Immature natural killer cell (primary cell): ENCODE measurements at places on chromosomes 6 and 20.

DNA sequence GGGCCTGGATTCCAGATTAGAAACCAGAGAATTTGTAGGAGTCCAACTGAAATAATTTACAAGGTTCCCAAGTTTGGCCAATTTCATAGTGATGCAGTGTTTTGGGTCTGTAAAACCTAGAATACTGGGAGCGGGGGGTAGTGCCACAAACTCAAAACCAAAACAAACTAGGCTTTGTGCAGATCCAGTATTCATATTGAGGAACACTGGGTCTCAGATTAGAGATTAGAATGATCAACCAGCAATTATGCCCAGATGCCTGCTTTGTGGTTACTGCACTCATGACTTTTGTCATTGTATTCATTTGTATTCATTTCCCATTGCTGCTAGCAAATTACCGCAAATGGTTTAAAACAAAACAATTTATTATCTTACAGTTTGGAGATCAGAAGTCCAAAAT lies 3.2 kb upstream of the NDUFAF4 start:
- DNase-seq: no peak
- H3K4me3 ChIP-seq: no peak overlapping the region
- H3K36me3 ChIP-seq: no peaks in the 10 kb centered on the region
- peaks cover 9% of the 10 kb centered on the region for H3K27me3 ChIP-seq
- no peak overlapping the region for H3K27ac ChIP-seq

GRCh38 chr6:167268683-167269280 lies 22.3 kb upstream of the UNC93A start:
- H3K4me3 ChIP-seq: no peak overlapping the region
- H3K27me3 ChIP-seq: peaks cover 6% of the 10 kb centered on the region
- H3K36me3 ChIP-seq: no peaks in the 10 kb centered on the region
- DNase-seq: no peak
- H3K4me1 ChIP-seq: no peaks in the 10 kb centered on the region

- no peak for DNase-seq
- H3K4me1 ChIP-seq: no peaks in the 10 kb centered on the region
- no peak overlapping the region for H3K27ac ChIP-seq
- H3K4me3 ChIP-seq: no peak overlapping the region
- H3K36me3 ChIP-seq: peaks cover 7% of the 10 kb centered on the region
Measured at GRCh38 chr6:169092375-169092774, 161.3 kb downstream of the THBS2 start.

- H3K27ac ChIP-seq: no peak overlapping the region
- H3K4me1 ChIP-seq: no peaks in the 10 kb centered on the region
- no peak overlapping the region for H3K4me3 ChIP-seq
Measured at GRCh38 chr6:120805276-120805675, 529.0 kb downstream of the TBC1D32 start.

- no peak overlapping the region for H3K27ac ChIP-seq
- no peak for DNase-seq
- H3K36me3 ChIP-seq: no peaks in the 10 kb centered on the region
- no peaks in the 10 kb centered on the region for H3K4me1 ChIP-seq
Measured at GRCh38 chr6:5213836-5214235, 46.9 kb downstream of the LYRM4 start.

- H3K27me3 ChIP-seq: no peaks in the 10 kb centered on the region
- no peak for DNase-seq
- peaks cover 3% of the 10 kb centered on the region for H3K4me1 ChIP-seq
- no peak overlapping the region for H3K27ac ChIP-seq
Measured at GRCh38 chr6:130849594-130849993, 22.4 kb downstream of the SMLR1 start.
